ENCODE measurements at places on chromosomes 4 and X. TPM values are rescaled to one million over a fixed set of nuclear protein-coding genes. Genes with fewer than 3 reads are reported as not detected.

DNA sequence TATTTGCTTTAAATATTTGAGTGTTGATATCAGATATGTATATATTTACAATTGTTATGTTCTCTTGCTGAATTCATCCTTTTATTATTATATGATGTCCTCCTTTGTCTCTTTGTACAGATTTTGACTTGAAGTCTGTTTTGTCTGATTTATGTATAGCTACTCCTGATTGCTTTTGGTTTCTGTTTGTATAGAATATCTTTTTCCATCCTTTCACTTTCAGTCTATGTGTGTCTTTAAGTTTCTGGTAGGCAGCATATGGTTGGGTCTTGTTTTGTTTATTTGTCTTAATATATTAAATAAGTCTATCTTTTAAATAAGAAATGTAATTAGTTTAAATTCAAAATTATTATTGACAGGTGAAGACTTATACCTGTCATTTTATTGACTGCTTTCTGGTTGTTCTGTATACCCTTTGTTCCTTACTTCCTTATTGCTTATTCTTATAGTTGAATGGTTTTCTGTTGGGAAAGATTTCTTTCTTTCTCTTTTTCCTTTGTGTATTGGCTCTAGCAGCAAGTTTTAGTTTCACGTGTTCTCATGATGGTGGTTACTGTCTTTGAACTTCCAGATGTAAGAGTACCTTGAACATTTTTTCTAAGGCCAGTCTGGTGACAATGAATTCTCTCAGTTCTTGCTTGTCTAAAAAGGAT, 31.1 kb downstream of the RAB28 start:
- H3K4me3 ChIP-seq, result no peak overlapping the region
- H3K4me1 ChIP-seq, result no peaks in the 10 kb centered on the region
- peaks cover 8% of the 10 kb centered on the region for H3K36me3 ChIP-seq
- no peaks in the 10 kb centered on the region for H3K27me3 ChIP-seq

- H3K27ac ChIP-seq, result peak overlapping the region; percentile 57
- no peak for DNase-seq
- H3K4me1 ChIP-seq, result peaks cover 17% of the 10 kb centered on the region
- H3K4me3 ChIP-seq, result no peak overlapping the region
Measured at GRCh38 chrX:1248331-1249061, 20.1 kb upstream of the CSF2RA start.

DNA sequence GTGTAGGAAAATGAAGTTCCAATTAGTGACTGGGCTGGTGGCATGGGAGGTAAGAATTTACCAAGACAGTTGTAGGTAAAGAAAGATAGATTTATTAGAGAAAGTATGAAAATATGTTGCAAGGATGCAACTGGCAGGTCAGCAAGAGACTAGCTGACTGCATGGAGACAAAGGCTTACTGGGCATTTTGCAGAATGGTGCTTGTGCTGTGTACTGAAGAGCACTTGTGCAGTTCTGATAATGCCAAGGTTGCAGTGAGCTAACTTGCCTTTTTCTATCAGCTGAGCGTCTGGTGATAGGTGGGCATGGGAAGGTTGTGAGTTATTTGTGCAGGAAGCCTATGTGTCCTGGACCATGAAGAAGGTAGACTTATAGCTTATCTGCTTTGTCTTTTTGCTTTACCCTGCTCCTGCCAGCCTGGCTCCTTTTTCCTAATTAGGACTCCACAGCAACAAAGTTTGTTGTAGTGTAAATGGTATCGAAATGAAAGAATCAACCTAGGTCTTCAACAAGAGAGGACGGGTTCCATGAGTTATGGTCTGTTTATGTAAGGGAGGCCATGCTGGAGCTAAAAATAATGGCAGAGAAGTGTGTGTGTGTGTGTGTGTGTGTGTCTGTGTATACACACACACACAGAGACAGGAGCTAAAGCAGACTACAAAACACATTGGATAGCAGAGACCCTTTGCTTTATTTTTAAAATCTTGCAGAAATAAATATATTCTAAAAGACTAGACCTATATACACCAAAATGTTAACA, 15.0 kb downstream of the BST1 start:
- no peak for DNase-seq
- no peak overlapping the region for H3K27ac ChIP-seq
- no peaks in the 10 kb centered on the region for H3K36me3 ChIP-seq
- no peaks in the 10 kb centered on the region for H3K27me3 ChIP-seq

Gene HHIP
- total RNA-seq, result 6.9 TPM

GRCh38 chr4:92104506-92104905, 199.3 kb upstream of the GRID2 start:
- no peaks in the 10 kb centered on the region for H3K27me3 ChIP-seq
- no peak for DNase-seq
- no peak overlapping the region for H3K27ac ChIP-seq
- H3K4me1 ChIP-seq, result no peaks in the 10 kb centered on the region
- no peak overlapping the region for H3K4me3 ChIP-seq

Gene FAT1
- 9.0 TPM for total RNA-seq

DNA sequence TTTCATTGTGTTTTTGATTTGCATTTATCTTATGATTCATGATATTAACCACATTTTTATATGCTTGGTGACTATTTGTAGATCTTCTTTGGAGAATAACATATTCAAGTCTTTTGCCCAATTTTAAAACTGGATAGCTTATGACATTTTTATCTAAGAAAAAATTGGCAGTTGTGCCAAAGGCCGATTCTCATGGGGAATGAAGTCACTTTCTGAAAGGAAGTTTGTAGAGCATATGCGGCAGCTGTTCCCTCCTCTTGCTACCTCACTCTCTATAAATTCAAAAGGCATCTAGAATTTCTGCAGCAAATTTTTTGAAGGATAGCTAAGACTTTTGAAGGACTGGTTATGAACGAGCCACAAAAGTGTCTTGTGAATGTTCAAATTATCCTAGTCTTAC, 2353.5 kb downstream of the ARAP2 start:
- H3K27ac ChIP-seq, result no peak overlapping the region
- H3K4me1 ChIP-seq, result no peaks in the 10 kb centered on the region
- H3K4me3 ChIP-seq, result no peak overlapping the region
- H3K27me3 ChIP-seq, result no peaks in the 10 kb centered on the region
- H3K36me3 ChIP-seq, result no peaks in the 10 kb centered on the region

Gene SLC10A4
- 0.14 TPM for total RNA-seq

- no peak for DNase-seq
- H3K4me3 ChIP-seq, result no peak overlapping the region
- no peaks in the 10 kb centered on the region for H3K27me3 ChIP-seq
- H3K36me3 ChIP-seq, result no peaks in the 10 kb centered on the region
- H3K27ac ChIP-seq, result no peak overlapping the region
- no peaks in the 10 kb centered on the region for H3K4me1 ChIP-seq
Measured at GRCh38 chr4:47612116-47613023, 127.3 kb downstream of the ATP10D start.

Gene MAGED2
- total RNA-seq, result 183 TPM

DNA sequence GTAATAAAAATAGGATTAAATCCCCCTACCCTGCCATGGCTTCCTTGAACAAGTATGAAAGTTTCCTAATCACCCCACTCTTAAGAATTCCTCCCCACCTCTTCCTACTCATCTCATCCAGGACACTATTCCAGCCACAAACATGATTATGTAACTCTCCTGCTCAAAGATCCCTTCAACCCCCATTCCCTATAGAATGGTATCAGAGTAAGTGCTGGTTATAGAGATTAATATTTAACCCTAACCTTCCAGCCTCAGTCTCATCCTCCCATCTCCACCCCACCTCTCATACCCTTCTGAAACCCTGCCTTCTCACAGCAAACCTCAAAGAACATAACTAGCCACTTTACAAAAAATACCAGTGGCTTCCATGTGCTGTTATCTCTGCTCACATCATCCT, 155.1 kb downstream of the PPP3CA start:
- H3K4me3 ChIP-seq, result no peak overlapping the region
- DNase-seq, result no peak
- no peaks in the 10 kb centered on the region for H3K36me3 ChIP-seq
- no peaks in the 10 kb centered on the region for H3K27me3 ChIP-seq
- H3K4me1 ChIP-seq, result no peaks in the 10 kb centered on the region
- H3K27ac ChIP-seq, result no peak overlapping the region

Gene GABRE
- 2.9 TPM for total RNA-seq

DNA sequence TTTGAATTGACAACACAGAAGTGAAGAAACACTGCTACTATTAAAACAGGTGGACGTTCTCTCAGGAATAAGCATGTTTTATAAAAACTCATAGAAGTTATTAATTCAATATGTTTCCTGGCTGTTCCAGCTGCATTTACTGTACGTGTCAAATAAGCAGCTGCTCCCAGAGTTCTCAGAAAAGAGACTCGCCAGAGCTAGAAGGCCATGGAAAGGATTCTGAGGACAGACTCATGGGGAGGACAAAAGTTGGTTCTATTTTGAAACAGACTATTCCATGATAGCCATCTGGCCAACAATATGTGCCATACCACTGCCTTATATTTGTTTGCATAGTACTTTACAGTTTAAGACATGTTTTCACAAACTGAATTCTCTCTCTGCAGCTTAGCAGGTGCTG, 136.5 kb downstream of the NR3C2 start:
- H3K36me3 ChIP-seq, result no peaks in the 10 kb centered on the region
- no peaks in the 10 kb centered on the region for H3K4me1 ChIP-seq
- no peaks in the 10 kb centered on the region for H3K27me3 ChIP-seq

DNA sequence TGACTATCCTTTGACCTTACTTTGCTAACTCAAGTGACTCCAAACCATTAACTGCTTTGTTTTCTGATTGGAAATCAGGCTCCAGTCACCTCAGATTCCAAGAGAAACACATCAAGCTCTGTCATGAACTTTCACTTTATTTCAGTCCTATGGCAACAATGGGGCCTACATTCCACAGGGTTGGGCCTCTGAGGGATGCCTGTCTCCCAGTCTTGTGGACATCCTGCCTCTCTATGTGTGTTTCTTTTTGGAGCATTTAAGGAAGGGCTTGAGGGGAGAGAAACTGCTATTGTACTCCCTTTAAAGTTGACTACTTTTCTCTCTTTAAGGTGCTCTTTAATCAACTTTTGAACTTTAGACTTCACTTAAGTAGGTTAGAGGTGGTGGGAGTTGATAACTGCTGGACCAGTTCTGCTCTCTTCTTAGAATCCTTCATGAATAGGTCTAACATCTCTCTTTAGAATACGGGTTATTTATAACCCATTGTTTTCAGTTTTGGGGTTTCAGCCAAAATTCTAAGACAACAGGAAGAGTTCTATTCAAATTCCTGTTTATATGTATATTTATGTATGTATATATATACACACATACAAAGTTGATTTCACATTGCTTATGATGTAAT, 274.3 kb upstream of the NR3C2 start:
- H3K4me3 ChIP-seq, result no peak overlapping the region
- H3K36me3 ChIP-seq, result no peaks in the 10 kb centered on the region
- no peak overlapping the region for H3K27ac ChIP-seq
- no peaks in the 10 kb centered on the region for H3K27me3 ChIP-seq

DNA sequence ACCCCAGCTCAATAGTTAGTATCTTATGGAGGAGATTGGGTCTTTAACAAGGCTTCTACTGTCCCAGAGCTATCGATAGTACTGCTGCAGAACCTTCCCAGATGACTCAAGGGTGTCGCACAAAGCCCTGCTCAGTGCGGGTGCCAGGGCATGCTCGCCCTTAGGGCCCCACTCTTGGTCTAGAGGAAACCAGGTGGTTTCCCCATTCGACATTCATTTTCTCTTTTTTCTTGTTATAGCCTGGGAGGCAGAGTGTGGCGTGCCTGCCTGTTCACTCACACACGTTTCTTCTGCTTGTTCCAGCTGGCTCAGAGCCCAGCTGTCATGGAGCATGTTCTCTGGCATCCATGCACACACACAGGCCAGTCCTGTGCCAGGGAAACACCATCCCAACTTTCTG, 144.5 kb downstream of the SMIM20 start:
- H3K27ac ChIP-seq, result no peak overlapping the region
- no peaks in the 10 kb centered on the region for H3K36me3 ChIP-seq
- no peaks in the 10 kb centered on the region for H3K4me1 ChIP-seq

GRCh38 chr4:114857831-114858230, 255.6 kb downstream of the NDST4 start:
- H3K36me3 ChIP-seq, result no peaks in the 10 kb centered on the region
- H3K27ac ChIP-seq, result no peak overlapping the region
- no peak for DNase-seq
- H3K4me1 ChIP-seq, result no peaks in the 10 kb centered on the region

GRCh38 chr4:119040261-119040660, 95.4 kb upstream of the MYOZ2 start:
- no peak for DNase-seq
- H3K4me1 ChIP-seq, result no peaks in the 10 kb centered on the region
- H3K4me3 ChIP-seq, result no peak overlapping the region

- H3K27ac ChIP-seq, result no peak overlapping the region
- no peaks in the 10 kb centered on the region for H3K36me3 ChIP-seq
- H3K4me3 ChIP-seq, result no peak overlapping the region
- DNase-seq, result no peak
- H3K4me1 ChIP-seq, result no peaks in the 10 kb centered on the region
- no peaks in the 10 kb centered on the region for H3K27me3 ChIP-seq
Measured at GRCh38 chrX:133566876-133567275, 151.6 kb upstream of the GPC4 start.

Gene CXCL9
- total RNA-seq, result 38.7 TPM

DNA sequence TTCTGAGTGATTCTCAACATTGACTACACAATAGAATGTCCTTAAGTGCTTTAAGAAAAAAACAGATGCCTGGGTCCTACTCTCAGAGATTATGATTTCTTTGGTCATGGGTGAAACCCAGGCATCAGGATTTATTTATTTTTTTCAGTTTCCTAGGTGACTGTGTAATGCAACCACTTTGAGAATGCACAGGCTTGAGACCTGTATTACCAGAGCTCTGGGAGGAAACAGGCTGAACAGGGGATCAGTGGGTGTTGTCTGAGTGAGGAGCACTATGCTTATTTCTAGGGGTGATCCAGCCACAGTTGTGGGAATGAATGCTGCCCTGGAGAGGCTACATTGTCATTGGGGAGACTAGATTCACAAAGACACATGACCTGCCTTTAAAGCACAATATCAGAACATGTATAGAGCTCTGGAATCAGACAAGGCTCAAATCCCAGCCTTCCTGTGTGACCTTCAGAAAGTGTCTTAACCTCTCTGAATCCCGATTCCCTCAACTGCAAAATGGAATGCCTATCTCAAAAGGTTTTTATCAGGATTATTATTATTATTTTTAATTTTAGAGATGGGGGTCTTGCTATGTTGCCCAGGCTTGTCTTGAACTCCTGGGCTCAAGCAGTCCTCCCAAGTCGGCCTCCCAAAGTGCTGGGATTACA, 61.6 kb upstream of the PRPS1 start:
- H3K36me3 ChIP-seq, result no peaks in the 10 kb centered on the region
- no peaks in the 10 kb centered on the region for H3K4me1 ChIP-seq
- H3K4me3 ChIP-seq, result no peak overlapping the region
- H3K27me3 ChIP-seq, result peaks cover 2% of the 10 kb centered on the region
- DNase-seq, result no peak
- no peak overlapping the region for H3K27ac ChIP-seq
